Activated CD8-positive, alpha-beta memory T cell treated with anti-CD3 and anti-CD28 coated beads for 48 hours (primary cell): ENCODE measurements at places on chromosomes 3 and 15.

DNA sequence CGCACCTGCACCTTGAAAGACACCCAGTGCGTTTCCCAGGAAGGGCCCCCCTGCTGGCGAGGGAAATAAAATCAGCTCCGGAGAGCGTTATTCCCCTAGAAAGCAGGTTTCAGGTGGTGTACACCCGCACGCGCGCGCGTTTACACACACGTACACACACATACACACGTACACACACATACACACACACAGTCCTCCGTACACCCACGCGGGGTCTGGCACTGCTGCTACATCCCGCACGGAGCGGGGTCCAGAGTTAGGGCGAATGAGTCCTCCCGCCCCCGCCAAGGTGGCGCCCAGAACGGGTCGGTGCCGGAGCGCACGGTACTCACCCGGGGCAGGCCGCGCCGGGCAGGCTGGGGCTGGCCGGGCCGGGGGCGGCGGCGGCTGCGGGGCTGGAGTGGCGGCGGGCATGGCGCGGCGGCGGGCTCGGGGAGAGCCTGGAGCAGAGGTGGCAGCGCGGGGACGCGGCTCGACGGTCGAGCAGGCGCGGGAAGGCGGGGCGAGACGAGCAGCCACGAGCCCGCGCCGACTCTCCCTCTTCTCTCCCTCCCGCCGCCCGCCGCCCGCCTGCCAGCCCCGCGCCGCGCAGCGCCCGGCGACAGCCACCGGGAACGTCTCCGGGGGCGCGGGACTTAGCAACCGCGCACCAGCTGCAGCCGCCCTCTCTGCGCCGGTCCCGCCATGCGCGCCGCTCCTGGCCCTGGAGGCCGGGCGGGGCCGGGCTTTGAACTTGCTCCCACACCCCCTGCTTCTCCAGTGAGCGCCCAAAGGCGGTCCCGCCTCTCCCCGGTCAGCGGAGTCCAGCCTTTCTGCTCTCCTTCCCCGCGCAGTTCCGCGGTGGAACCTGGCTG, at the start of gene DCLK3:
DCLK3 (minus strand) TSS at position 704 of the 854 bp plus-strand sequence; CDS start at position 414, 290 bp downstream.
- no peak for DNase-seq

GRCh38 chr3:37944391-37944842, 46.2 kb upstream of the VILL start:
- DNase-seq, result no peak

GRCh38 chr15:76625267-76625666, 279.9 kb downstream of the SCAPER start:
- no peak for DNase-seq

GRCh38 chr3:123341-123740, 73.2 kb upstream of the CHL1 start:
- no peak for DNase-seq

DNA sequence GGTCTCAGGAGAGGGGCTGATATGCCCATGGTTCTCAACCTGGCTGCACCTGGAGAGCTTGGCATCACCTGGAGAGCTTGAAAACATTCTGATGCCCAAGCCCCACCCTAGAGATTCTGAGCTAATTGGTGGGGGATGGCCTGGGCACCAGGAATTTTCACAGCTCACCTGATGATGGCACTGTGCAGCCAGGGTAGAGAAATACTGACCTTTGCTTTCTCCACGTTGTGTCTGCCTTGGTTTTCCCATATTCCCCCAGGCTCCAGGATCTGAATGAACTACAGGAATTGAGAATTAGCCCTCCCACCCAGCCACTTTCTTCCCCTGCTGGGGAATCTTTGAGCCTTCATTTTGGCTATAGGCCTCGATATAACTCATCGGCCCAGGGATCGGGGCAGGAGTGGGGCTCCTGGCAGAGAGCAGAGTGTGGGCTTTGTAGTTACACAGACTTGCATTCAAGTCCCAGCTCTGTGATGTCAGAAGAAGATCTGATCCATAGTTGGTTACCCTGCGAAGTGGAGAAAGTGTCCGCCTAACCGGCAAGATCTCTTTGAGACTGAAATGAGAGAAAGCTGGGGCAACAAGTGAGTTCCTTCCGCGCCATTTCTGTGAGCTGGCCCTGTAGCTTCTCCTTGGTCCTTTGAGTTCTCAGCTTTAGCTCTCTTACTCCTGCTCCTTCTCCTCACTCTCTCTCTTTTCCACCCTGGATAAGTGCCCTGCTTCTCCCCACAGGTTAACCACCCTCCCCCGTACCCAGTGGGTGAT, 33.1 kb upstream of the UBE2Q2 start:
- DNase-seq, result no peak

DNA sequence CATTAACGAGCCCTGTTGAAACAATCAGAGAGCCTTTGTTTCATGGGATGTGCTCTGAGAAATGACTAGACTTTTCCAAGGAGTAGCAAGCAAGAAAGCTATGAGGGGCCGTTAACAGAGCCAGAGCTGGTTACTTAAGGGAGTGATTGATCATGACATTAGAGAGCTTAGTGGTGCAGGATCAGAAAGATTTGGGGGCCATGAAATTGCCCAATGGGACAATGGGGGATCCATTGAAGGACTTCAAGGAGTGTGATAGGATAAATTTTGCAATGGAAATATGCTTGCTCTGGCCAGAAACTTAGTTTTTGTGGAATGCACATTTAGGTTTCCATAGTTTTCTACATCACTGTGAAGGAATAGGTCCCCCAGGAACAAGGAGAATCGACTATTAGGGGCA, 45.6 kb downstream of the LRRC3B start:
- no peak for DNase-seq

DNA sequence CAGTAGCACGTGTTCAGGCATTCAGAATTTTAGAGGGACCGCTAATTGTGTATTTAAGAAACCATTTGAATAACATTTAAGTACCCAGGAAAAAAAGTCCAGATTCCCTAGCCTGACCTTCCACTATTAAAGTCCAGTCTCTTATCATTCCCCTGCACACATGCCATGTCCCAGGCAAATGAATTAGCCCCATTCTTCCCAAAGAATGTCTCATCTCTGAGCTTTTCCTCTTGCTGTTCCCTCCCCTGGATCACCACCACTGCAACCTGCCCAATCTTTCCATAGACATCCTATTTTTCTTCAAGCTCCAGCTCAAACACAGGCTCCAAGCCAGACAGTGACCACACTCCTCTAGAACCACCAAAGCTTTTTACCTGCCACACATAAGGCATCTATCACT, 25.9 kb downstream of the PLD1 start:
- DNase-seq, result no peak

- DNase-seq, result no peak
These were observed 83.1 kb downstream of the CPN2 start for GRCh38 chr3:194267744-194268653.
